NCI-H187 (cell line): ENCODE measurements at places on chromosomes 3 and 15.

- no peak for DNase-seq
These were observed 130.0 kb downstream of the PLCL2 start for GRCh38 chr3:17014709-17015108.

- no peak for DNase-seq
These were observed 13.7 kb upstream of the PARP6 start for GRCh38 chr15:72285927-72286516.

DNA sequence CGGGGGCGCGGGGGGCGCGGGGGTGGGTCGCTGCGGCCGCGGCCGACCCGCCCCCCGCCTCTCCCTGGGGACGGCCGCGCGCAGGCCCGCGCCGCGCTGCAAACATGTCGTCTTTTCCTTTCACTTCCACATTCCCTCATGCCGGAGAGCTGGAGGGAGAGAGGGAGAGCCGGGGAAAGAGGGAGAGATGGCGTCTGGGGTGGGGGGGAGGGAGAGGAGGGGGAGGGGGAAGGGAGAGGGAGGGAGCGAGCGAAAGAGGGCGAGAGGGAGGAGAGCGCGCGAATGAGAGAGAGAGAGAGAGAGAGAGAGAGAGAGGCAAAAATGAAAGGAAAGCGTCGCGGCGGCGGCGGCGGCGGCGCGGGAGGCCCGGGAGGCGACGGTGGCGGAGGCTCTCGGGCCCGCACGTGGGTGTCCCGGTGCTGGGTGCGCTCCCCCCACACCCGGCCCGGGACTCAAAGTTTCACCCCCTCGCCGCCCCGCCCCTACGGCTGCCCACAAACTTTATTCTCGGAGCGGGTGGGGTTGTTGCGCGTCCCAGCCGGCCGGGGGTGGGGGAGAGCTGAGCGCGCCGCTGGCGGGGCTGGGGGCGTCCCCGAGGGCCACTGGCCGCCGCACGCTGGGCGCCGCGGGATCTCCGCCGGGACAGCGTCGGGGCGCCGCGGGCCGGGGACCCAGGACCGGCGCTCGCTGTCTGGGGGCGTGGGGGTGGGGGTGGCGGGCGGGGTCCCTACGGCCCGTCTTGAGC, 731 bp downstream of the ZNF710 start:
- no peak for DNase-seq

DNA sequence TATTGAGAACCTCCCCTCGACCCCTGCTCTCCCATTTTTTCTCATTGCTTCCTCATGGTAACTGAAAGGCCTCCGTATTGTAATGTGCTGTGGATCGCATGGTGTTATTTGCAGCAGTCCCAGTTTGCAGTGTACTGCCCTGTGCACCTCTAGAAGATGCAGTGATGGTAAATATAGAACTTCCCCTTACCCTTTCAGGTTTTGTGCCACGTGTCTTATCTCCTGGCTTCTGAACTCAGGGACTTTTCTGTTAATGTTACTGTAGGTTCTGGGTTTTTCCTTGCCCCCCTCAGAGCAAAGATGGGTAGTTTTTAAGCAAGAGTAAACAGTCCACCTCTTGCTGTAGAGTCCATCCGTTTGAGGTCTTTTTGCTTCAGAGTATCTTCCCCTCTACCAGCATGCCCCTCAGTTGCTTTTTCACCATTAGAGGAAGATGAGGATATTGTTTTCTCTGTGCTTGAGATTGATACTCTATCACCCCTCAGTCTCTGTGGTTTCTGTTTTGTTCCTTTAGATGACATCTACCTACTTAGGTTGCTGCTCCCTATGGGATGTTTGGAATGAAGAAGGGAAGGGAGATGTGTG, 22.4 kb downstream of the CHD2 start:
- DNase-seq = no peak

DNA sequence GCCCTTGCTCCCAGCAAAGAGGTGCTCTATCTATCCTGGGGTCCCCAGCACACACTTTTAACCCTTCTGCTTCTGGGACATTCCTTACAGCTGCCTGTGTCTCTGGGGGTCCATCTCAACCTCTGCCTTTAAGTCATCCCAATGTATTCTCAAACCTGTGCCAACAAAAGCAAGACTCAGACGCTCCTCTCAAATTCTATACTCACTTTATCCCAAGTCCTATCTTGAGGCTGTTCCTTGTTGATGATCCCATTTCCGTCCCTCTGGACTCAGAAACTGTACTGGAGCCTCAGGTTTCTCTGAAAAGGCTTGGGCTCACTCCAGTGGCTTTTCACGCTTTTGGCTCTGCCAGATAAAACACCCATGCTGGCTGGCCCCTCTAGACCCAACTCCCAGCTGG, 69.7 kb downstream of the XXYLT1 start:
- DNase-seq = no peak

DNA sequence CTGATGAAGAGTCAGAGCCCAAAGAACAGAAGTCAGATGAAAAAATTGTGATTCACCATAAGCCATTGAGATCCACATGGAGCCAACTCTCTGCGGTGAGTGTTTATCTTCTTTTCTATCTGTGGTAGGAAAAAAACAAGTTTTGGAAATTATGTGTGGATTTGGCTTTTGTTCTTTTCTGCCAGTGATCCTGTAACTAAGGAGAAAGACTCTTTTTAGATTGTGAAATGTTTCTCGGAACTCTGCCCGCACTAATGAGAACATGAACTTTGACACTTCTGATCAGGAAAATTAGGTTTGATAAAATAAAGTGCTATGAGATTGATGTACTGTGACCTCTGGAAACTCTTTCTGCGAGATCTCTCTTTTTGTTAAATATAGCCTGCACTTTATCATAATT, 8.4 kb downstream of the ARHGEF26 start:
- DNase-seq = no peak

GRCh38 chr3:73808862-73809509, 184.2 kb upstream of the PDZRN3 start:
- DNase-seq = no peak

DNA sequence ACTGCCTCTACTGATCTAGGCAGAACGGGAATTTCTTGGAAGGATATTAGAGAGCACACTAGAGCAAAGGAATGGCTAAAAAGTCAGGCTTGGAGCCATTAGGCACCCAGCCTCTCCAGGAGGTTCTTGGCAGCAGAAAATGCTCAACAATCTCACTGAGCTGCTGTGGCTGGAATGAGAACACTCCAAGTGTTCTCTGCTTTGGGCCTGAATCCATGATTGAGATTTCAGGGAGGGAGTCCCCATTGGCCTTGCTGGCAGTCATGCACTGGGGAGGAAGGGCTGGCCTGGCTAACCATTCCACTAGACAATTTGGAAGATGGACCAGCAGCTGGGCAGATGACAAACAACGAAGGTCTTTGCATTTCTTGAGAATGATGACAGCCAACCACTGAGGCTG, 362.6 kb downstream of the SHQ1 start:
- DNase-seq = no peak

DNA sequence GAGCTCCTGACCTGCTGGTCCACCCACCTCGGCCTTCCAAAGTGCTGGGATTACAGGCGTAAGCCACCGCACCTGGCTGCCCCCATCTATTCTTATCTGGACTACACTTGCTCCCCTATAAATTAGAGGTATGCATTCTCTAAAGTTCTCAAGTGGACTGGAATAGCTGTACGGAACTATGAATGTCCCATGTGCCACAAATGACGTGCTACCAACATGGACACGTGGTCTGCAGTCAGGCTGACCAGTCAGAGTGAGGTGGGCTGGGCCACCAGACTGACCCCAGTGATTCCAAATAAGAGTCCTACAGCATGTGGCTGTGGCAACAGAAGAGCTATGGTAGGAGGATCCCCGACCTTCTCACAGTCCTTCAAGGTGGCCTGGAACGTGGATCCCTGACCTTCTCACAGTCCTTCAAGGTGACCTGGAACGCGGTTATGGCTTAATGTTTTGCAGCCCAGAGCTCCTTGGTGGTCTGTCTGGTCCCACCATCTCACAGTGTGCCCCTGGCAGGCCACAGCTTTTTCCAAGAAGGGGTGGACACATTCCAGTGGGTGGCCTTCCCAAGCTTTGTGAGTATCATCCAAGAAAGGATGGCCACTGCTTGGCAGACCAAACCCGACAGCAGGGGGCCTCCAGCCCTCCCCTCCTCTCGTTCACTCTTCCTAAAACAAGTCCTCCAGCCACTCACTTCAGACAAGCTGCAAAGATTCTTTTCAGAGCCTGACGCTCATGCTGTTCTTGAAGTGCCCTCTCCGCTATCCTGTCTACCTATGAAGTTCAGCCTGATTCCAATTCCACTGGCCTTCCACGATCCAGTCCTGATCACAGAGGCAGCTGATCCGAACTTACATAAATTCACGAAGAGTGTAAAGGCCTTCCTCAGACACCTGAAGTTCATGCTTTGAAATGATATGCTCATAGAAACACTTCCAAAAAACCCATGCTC, 4.4 kb downstream of the ADAMTS17 start:
- no peak for DNase-seq
